ENCODE measurements at places on chromosomes 6 and 20.

DNA sequence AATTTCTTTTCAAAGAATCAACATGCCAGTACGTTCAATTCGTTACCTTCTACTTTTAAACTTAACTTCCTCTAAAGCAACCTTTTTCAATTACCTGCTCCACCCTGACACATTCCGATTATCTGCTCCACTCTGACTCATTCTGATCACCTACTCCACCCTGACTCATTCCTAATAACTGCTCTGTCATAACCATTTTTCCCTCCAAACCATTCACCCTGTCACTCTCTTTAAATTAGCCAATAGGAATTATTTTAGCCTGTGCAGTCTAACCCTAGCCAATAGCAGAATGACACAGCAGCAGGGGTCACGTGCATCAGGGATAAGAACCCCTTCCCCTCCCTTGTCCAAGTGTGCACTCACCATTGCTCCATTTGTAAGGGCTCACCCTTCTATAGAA is 557.4 kb upstream of the EYS start:
- DNase-seq = no peak

GRCh38 chr6:164322533-164322932 is 908.0 kb downstream of the QKI start:
- DNase-seq = no peak

- no peak for DNase-seq
These were observed 242.2 kb upstream of the RREB1 start for GRCh38 chr6:6865611-6866010.

DNA sequence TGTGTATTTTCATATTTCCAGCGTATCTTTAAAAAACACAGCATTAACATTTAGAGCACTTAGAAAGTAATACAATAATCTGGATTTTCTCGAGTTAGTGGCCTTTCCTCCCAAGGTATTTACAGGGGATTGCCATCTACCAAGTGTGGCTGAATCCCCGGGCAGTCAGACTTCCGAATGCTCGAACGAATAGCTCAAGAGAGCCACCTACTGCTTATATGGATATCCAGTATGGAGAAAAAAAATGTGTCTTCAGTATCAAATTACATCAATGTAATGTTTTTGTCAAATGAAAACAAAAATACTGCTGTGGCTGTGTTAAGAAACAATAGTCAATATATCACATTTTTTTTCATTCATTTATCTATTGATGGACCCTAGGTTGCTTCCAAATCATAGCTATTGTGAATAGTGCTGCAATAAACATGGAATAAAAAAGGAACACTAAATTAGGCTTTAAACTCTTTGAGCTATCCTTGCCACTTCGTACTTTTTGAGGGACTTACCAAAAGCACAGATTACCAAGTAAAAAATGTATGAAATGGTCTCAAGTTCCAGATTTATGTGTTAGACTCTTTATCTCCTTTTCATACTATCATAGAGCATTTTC is 654.5 kb upstream of the PTCHD4 start:
- no peak for DNase-seq

GRCh38 chr20:62360854-62361798 is 6.0 kb downstream of the LAMA5 start:
- no peak for DNase-seq

Data from activated T-helper 1 cell treated with anti-CD3 and anti-CD28 coated beads, Interleukin-2, amount 50 U/mL, for 16 hours (primary cell).